ENCODE measurements at places on chromosomes 1 and 21. TPM values are rescaled to one million over a fixed set of nuclear protein-coding genes. Genes with fewer than 3 reads are reported as not detected.

Gene TAF1A
- 6.6 TPM for total RNA-seq

Gene PLXNA2
- 25.6 TPM for total RNA-seq

DNA sequence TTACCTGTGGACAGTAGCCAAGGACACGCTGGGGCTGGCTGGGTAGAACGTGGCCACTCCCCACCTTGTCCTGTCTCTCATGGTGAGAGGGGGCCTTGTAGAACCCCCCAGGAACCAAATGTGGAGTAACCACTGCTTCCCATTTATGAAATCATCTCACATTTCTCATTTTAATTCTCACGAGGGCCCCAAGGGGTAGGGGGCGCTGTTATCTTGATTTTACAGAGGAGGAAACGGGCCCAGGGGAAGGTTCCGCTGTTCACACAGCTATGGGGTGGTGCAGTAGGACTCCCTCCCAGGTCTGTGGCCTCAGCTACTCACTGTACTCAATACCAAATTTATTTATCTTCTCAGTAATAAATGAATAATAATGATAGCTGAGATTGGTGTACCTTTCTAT is 5.5 kb downstream of the SMPDL3B start:
- H3K27me3 ChIP-seq: peaks cover 9% of the 10 kb centered on the region
- peak; percentile 58 for DNase-seq
- no peaks in the 10 kb centered on the region for H3K36me3 ChIP-seq
- H3K27ac ChIP-seq: no peak overlapping the region
- H3K4me1 ChIP-seq: peaks cover 29% of the 10 kb centered on the region

- no peak overlapping the region for H3K4me3 ChIP-seq
- no peaks in the 10 kb centered on the region for H3K4me1 ChIP-seq
- H3K27me3 ChIP-seq: peaks cover 6% of the 10 kb centered on the region
- no peaks in the 10 kb centered on the region for H3K36me3 ChIP-seq
- no peak for DNase-seq
Measured at GRCh38 chr21:34055615-34056014, 17.8 kb upstream of the MRPS6 start.

GRCh38 chr1:182565537-182565936 is 23.5 kb downstream of the RNASEL start:
- H3K27ac ChIP-seq: no peak overlapping the region
- no peaks in the 10 kb centered on the region for H3K36me3 ChIP-seq
- H3K4me1 ChIP-seq: no peaks in the 10 kb centered on the region
- no peak overlapping the region for H3K4me3 ChIP-seq

DNA sequence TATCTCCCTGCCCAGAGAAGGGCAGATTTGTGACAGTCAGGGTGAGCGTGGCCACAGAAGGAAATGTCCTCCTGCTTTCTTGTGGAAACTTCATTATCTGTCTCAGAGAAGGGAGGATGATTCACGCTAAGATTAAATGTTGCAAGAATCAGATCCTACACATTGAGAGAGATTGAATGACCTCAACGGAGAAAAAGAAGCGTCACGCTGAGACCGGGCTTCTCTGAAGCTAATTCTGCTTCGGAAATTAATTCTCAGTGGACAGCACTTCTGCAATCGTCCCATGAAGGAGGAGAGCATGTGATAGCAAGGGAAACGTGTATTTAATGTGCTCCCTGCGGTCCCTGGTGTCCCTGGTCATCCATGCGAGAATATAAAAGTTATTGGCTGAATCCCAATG is 19.8 kb upstream of the C1orf21 start:
- H3K4me1 ChIP-seq: no peaks in the 10 kb centered on the region
- no peak overlapping the region for H3K27ac ChIP-seq
- no peaks in the 10 kb centered on the region for H3K36me3 ChIP-seq
- no peak overlapping the region for H3K4me3 ChIP-seq
- no peaks in the 10 kb centered on the region for H3K27me3 ChIP-seq
- DNase-seq: no peak

DNA sequence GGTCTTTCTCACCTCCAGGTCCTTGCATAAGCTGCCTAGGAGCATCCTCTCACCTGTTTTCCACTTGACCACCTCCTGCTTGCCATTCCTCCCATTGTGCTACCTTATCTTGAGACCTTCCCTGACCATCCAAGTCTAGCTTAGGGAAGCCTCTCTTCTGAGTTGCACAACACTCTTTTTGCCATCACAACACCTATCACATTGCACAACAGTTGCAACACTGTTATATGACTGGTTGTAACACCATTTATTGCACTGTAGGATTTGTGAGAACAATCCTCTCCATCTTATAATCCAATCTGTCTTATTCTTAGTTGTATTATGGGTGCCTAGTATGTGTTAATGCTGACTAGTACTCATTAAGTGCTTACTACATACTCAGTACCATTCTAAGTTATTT is 488.7 kb downstream of the OMA1 start:
- no peak overlapping the region for H3K4me3 ChIP-seq
- H3K27me3 ChIP-seq: no peaks in the 10 kb centered on the region
- H3K4me1 ChIP-seq: no peaks in the 10 kb centered on the region
- H3K27ac ChIP-seq: no peak overlapping the region
